ENCODE measurements at places on chromosomes 12 and 14.

GRCh38 chr12:3491938-3492792 lies 1.2 kb downstream of the PRMT8 start:
- no peak for DNase-seq

- DNase-seq: peak; percentile 41
Observed at GRCh38 chr14:89915114-89915878, 39.2 kb downstream of the EFCAB11 start.

- no peak for DNase-seq
Observed at GRCh38 chr12:103829092-103829491, 11.9 kb downstream of the NT5DC3 start.

GRCh38 chr14:103908580-103908979 lies 19.7 kb upstream of the TDRD9 start:
- no peak for DNase-seq

- no peak for DNase-seq
Observed at GRCh38 chr12:63151623-63152320, 771 bp upstream of the AVPR1A start.

DNA sequence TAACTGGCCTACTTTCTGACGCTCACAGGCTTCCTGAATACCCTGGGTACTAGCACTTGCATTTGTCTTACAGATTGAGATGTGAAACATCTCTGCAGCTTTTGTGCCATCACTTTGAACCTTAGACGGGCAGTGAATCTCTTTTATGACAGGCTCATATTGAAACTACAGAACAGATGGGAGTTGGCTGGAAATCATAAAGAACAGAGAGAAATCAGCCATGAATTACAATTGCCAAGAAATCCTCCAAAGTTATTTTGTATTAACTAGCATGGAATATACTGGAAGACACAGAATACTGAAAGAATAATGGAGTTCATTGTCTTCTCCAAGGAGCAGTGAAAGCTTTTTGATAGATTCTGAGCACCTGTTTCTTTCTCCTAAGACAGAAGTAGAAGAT lies 32.7 kb downstream of the MYF5 start:
- DNase-seq: no peak

GRCh38 chr14:68291820-68292219 lies 472.2 kb downstream of the RAD51B start:
- no peak for DNase-seq

GRCh38 chr12:121939186-121939585 lies 20.8 kb downstream of the CFAP251 start:
- DNase-seq: no peak

DNA sequence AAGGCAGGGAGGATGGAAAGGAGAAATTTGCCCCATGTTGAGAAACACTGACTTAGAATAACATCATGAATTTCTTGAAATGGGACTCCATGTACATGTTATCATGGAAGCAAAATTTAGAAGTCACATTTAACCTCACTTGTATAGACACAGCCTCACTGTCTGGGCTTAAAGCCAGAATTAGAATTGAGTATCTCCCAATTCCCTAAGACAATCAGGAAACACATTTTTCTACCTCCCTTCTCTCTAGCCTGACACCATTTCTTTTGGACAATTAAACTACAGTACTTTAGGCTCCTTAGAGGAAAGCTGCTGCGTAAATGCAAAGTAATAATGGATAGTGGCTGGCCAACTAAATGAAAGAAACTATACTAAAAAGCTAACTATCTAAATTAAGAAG lies 795.5 kb downstream of the C12orf50 start:
- DNase-seq: no peak

DNA sequence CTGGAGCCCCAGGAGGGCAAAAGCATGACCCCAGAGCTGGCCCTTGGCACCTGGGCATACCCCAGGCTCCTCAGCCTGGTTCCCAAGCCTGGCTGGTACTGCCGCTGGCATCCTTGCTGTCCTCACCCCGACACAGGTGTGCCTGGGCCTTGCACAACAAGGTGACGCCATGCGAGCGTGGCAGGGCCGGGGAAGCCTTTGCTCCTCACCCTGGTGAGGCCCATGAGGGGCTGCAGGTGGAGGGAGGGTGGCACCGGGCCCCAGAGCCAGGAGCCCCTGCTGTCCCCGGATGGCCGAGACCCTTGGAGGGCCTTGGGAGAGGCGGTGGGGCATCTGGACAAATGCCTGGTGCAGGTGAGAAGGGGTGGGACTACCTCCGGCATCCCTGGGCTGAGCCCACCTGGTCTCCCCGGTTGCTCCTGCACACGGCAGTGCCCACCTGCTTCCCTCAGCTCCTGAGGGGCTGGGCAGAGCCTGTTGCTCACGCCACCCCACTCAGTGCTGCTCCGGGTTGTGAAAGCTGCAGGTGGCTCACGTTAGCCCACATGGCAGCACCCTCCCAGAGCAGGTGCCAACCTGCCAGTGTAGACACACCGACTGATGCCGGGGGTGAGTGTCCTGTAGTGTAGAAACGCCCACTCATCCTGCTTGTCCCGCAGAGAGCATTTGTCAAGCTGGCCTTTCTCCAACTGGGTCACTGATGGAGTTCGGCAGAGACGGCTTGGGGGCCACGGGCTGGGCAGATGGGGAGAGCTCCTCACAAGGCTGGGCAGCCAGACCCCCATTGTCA lies 24.6 kb upstream of the KIF26A start:
- DNase-seq: no peak

DNA sequence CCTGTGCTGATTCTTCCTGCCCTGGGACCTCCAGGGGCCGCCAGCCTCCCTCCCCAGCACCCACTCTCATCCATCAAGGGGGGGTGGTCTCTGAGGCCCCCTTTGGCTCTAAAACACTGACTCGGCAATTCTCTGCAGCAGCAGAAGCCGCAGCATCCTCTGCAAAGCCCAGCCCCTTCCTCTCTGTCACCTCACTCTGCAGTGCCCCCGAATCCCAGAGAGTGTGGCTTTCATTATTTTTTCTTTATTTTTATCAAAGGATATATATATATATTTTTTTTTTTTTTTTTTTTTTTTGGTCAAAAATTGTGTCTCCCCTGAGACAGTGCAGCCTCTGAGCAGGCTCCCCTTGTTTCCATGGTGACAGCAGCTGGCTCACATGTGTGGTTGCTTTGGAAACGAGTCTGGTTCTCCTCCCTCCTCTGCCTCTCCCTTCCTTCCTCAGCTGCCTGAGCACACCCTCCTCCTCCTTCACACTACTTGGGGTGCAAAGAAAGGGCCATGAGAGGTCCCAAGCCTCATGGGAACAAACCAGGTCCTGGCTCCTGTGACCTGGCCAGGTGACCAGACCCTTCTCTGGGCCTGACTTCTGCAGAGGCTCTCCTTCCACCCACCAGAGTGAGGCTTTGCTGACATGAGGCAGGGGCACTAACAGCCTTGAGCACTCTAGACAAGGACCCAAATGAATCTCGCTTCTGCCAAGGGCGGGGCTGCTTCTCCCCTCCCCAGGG lies 100.5 kb downstream of the LRRC74A start:
- no peak for DNase-seq

DNA sequence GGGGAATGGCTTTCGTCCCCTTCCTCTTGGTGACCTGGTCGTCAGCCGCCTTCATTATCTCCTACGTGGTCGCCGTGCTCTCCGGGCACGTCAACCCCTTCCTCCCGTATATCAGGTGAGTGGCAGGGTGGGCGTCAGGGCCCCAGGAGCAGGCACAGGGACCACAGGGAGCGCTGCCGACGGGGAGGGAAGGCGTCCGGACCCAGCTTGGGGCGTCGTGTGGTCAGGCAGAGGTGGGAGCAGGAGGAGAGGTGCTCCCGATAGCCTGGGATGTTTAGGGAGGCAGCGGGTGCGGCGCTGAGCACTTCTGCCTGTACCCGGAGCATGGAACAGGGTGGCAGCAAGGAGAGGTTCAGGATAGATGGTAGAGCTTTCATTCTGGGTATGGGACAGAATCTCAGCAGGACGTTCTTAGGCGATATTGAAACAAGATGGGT lies 444 bp downstream of the DRAM1 start:
- DNase-seq: no peak

All from HS-5 (cell line).